ENCODE measurements at places on chromosomes 6 and 20.

DNA sequence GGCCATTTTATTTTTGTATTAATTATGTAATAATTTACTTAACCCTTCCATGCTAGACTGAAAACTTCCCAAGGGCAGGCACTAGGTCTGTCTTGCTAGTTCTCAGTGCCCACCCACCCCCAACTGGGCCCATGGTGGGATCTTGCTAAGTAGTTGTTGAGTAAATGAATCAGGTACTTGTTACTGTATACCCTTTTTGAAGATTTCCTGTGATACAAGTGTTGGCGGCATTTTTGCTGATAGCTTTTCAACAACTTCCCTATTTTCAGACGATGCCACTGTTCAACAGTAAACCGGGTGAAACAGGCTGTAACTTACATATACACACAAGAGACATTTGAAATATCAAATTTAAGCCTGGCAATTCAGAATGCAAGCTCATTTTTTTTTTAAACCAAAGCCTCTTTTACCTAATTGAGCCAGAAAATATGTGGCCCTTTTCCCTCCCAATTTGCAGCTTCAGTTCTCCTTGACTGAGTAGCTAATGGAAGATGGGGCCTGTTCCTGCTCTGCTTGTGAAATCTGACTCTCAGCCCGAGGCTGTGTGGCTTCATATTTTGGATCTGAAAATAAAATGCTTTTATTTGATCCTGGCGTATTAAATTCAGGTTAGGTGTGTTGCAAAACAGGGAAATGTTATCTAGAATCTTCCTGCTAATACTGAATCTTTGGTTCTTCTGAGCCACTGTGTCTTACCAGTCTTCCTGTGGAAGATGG lies 288.3 kb downstream of the NRN1 start:
- DNase-seq: no peak

- no peak for DNase-seq
These were observed 68.3 kb downstream of the NOL4L start for GRCh38 chr20:32516583-32517517.

DNA sequence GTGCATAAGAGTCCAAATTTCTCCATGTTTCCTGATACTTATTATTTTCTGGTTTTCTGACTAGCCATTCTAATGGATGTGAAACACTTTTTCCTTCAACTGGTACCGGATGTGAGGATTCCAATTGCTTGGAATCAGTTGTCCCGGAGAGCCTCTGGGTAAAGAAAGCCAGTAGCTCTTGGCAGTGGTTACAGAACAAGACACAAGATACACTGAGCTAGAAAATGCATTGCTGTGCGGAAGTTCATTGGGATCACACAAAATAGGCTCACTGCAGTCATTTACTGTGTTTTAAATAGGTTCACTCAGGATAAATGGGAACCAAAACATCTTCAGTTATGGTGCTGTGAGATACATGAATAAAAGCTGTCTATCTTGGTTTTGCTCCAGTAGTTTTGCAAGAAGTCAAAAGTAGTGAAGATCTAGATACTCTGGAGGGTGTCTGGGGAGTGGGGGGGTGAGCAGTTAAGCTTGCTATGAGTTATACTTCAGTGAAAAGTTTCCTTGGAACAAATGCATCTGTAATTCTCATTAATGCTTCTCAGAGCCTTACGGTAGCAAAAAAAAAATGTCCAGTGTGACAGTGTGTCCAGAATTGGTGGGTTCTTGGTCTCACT lies 54.4 kb upstream of the RNF182 start:
- DNase-seq: no peak

DNA sequence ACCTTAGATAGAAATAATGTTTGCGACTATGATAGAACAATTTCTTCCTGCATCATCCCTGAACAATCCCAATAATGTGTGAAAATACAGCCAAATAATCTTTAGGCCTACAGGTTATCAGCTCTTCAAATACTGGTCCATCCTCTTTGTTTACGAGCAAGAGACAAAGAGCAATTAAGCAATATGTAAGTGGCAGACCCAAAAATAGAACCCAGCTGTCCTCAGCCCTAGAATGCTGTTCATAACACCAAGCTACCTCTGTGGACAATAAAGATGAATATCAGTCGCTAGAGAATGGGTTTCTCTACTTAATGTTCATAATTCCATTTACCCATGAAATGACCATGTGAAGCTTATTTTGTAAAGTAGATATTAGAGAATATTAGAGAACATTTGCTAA lies 28.4 kb upstream of the OSTM1 start:
- no peak for DNase-seq

GRCh38 chr6:154824076-154824475 lies 90.9 kb downstream of the SCAF8 start:
- DNase-seq: no peak

DNA sequence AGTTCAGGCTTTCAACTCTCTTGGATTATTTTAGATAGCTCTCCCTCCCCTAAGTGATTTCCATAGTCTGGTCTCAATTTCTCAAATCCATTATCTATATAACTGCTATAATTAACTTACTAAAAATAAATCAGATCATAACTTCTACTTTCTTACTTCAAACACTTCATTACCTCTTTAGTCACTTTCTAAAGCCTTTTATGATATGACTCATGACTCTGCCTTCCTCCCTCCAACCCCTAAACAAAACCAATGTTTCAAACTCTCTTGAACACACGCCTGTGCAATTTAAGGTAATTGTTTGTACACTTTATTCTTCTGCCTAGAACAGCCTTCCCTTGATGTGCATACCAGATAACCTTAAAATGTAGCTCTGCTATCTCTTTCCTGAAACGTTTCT lies 100.5 kb downstream of the LMBRD1 start:
- DNase-seq: no peak

DNA sequence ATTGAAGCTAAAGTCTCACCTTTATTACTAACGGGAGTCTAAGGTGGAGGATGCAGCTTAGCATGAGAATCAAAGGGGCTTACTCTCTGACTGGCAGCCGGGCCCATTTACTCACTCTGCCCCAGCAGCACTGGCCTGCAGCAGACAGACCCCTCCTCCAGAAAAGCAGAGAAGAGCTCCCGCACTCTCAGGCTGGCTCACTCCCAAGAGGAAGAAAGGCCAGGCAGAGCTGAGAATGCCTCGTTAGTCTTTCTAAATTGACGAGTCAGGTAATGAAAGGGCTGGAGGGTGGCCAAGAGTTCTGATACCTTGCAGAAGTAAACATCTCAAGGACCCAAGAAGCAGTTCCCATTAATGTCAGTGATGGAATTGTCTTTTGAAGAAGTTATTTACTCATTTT lies 44.5 kb upstream of the IL20RA start:
- no peak for DNase-seq

- no peak for DNase-seq
These were observed 28.7 kb upstream of the KIAA1586 start for GRCh38 chr6:57017841-57018240.

- DNase-seq: no peak
These were observed 87.1 kb upstream of the SCGN start for GRCh38 chr6:25564943-25565342.

- DNase-seq: no peak
These were observed 4.1 kb upstream of the TRIM27 start for GRCh38 chr6:28927846-28928245.

DNA sequence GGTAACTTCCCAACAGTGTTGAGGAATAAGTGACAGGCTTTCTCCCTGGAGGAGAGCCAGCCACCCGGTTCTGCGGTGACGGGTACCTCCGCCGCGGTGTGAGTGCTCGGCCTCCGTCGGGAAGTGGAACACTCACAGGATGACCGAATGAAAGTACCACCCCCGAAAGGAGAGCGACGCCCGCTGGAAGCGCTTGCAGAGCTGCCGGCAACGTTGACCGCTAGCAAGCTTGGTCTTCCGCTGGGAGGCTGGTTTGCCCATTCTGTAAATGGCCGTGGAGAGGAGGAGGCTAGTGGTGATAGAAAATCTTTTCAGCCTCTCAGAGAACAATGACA lies 614 bp upstream of the TMEM242 start:
- DNase-seq: peak; percentile 22

GRCh38 chr6:27214126-27214601 lies 33.3 kb upstream of the PRSS16 start:
- no peak for DNase-seq

- DNase-seq: no peak
These were observed 492.5 kb upstream of the FLRT3 start for GRCh38 chr20:14829906-14830305.

DNA sequence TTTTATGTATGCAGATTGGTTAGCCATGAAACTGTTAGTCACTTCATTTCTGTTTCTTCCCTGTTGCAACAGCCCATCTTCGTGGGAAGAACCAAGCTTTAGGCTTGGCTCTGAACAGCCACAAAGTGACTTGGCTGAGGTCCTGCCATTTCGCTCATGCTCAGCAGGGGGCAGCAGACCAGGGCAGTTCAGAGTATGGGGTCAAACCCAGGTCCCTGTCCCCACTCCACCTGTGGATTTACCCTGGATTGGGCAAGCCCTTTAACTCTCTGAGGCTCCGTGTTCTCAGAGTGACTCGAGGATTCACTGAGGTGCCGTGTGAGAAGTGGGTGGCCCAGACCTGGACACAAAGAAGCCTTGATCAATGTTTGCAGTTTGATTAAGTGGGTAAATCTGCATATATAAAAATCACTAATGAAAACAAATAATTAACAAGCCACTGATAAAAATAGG lies 19.8 kb upstream of the MAP1LC3A start:
- DNase-seq: peak; percentile 59

DNA sequence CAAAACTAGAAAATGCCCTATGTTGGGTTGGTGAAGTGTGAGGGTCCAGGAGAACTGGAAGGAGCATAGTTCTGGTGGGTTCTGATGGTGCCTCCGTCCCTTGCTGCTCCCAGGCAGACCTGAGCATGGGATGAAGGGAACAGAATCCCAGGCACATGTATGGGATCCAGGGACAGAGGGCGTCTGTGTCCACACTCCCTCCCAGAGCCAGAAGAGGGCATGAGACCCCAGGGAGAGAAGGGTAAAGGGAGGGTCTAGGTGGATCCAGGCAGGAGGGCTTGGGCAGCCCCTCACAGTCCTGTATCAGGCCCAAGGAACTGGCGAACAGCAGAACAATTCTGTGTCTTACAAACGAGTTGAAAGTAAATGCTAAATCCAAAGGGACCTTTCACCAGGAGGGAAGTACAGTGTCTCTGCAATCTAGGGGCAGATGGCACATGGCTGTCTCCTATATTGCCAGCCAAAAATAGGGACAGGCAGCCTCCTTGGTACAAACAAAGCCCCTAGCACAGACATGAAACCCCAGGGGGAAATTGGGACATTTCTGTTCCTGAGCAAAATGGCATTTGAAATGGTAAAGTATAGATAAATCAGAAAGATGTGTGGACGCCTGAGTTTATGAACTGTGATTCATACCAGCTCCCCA lies 2.5 kb upstream of the BPIFA1 start:
- no peak for DNase-seq

DNA sequence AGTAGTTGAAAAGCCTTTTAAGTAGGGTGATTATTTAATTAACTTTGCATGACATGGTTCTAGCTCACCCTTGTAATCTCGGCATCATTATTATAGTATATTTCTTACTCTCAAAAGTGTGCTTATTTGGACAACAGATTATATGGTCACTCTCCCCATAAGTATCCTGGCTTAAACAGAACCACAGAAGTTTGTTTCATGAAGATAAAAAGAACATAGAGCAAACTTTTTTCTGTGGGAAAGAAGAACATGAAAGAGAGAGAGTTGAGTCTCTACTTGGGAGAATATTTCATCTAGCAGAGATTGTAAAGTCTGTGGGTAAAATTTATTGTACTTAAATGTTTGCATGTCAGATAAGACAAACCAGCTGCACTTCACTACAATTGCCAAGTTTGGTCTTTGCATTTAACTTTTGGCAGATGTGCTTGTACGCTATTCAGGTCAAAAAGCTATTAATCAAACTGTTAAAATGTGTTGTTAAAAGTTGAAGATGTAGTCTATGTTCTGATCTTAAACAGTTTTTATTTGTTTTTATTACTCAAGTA lies 33.4 kb upstream of the PRIM2 start:
- DNase-seq: no peak

DNA sequence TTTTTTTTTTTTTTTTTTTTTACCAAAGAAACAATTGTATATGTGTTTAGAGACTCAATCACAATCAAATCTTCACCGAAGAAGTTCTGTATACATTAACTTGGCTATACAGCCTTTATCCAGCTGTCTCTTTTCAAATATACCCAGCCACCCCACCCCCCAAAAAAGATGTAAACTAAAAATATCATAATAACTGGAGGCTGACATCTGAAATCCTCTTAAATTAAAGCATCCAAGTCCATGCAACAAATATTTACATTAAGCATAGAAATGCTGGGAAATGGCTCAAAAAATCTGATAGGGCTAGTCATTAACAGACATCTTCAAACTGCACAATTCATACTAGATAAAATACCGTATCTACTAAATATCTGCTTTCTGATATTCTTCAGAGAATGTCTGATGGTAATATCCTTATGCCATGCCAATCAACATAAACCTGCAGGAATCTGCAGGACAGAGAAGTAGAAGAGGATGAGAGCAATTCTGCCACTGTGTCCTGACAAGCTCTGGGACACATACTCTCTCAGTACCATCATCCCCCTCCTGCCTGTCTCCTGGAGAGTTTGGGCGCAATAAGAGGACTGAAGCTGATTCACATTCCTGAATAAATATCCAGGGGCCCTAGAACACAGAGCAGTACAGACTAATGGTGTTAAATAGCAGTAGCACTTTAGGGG lies 152.4 kb downstream of the KIF6 start:
- no peak for DNase-seq

DNA sequence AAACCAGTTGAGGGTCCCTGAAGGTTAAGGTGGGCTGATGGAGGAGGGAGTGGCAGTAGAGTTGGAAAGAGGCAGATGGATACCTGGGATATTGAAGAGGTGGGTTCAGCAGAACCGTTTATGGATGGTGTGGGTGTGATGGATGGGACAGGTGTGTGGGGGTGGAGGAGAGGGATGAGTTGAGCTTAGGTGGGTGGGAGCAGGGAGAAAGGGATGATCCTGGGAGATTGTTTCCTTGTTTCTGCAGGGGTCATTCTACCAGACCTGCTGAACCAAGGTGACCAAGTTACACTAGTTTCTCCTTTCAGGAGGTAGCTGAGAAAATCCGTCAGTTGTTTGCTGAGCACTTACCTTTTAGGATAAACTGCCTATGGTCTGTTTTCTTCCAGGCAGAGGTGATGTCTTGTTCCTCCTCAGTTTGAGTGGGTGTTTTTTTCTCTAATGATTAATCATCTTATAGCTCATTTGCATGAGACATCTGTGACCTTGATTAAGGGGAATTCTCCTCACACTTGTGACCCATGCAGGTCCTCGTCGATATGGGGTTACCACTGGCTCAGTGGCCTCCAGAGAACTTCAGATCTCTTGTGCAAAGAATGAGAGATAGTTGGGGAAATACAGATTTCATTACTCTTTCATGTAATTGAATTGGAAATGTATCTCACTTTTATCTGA lies 53.0 kb downstream of the FARS2 start:
- no peak for DNase-seq
